Hindlimb muscle (tissue), 1 donor: ENCODE measurements at places on chromosomes 3 and 15.

DNA sequence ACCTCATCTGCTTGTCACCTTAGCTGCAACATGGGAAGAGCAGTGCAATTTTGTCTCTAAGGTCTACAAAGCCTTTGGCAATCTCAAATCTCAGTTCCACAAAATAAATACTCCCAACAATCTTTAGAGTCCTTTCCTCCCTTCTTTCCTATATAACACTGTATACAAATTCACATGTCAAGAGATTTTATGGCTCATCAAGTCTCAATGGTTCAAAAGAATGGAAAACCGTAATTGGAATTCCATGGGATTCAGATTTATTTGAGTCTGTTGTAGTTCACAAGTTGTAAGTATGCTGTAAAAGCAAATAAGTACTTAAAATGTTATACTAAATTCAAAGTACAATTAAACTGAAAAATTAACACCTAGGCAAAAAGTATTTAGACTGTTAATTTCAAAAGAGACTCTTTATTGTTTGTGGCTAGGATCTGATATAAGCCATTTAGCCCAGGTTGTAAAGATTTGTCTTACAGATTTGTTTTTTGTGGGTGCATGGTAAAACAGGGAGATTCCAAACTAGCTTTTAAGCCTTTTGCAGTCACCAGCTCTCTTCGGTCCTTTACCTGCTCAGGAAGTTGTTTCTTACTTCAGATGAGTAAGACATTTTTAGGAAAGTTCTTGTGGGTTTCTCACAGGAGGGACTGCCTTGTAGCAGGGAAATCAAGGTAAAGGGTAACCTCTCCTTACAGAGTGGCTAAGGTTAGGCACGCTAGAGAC is 50.1 kb downstream of the CMSS1 start:
- no peak for DNase-seq

DNA sequence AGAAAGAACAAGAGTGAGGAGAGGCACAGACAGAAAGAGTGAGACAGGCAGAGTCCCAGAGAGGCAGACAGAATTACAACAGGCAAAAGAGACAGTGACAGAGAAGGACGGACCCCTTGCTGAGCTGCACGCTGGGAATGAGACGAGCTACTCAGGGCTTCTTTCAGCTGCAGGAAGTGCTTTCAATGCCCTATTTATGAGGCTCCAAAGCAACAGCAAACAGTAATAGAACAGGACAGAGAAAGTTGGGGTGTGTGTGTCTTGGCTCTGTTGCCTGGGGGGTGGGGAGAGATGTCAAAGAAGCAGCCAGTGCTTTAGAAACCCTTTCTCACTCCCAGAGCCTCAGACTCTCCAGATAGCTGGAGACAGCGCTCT is 502 bp upstream of the TIMP4 start:
- no peak for DNase-seq

DNA sequence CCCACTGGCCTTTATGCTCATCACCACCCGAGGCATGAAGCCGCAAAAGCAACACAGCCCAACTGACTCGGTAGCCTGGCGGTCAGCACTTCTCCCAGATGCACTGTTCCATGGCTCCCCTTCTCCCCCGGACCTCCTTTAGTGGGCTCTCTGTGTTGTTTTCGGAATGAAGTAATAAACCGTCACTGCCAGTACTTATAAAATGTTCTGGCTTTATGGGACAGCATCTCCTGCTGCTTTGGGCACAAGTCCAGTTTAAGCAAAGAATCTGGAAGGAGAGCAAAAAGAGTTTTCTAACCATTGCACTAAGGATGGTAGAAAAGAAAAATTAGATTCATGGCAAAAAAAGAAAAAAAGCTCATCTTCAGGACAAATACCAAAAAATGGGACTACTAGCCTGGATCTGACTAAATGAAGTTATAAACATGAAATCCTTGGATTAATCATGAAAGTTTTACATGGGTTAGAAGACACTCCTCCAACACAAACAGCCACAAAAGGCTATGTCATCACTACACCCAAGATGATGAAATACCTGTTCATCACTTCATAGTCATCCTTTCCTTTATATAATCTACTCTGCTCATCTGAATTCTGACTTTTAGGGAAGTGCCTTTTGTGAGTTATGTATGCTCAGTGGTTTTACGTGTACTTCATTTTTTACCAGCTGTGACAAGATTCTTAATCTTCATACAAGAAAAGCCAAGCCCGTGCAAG is 89.5 kb upstream of the UBE2E2 start:
- peak; percentile 23 for DNase-seq

DNA sequence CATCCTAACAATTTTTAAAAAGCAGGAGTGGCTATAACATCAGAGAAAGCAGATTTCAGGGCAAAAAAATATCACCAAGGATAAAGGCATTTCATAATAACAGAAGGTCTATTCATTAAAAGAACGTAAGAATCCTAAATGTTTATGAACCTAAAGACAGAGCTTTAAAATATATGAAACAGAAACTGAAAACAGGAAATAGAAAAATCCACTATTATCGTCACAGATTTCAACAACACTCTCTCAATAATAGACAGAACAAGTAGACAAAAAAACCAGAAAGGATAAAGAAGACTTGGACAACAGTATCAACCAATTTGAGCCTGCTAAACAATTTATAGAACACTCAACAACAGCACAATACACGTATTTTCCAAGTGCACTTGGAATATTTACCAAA is 71.4 kb downstream of the FBXL22 start:
- DNase-seq, result no peak

DNA sequence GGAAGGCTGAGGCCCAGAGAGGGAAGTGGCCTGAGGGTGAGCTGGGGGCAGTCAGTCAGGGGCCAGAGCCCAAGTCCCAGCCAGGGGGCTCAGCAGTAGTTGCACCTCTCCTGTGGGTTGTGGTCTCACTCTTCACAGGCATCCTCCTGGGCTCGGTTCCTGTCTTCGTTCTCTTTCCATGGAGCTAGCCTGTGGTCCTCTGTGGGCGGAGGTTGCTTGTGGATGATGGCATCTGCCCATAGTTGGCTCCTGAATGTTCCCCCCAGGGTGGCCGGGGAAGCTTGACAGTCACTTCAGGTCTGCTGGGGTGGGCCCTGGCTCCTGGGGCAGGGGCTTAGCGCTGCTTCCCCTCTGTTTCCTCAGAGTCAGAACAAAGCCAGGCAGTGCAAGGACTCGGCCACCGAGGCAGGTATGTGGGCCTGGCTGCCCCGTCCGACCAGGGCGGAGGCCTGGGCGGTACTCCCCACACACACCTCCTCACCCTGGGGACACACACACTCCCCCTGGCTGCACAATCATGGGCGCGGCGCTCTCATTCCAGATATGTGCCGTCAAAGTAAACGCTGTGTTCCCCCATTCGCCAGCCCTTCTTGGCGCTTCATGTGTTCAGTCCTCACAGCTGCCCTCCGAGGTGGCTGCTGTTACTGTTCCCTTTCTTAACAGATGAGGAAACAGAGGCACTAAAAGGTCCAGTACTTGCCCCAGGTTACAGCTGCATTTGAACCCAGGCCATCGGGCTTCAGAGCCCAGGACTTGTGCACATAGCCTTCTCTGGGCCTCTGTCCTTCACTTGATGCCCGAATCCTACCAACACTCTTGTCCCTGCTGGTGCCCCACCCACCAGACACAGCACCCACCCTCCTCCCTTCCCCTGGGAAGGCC is 34.5 kb downstream of the PSTPIP1 start:
- DNase-seq, result no peak

DNA sequence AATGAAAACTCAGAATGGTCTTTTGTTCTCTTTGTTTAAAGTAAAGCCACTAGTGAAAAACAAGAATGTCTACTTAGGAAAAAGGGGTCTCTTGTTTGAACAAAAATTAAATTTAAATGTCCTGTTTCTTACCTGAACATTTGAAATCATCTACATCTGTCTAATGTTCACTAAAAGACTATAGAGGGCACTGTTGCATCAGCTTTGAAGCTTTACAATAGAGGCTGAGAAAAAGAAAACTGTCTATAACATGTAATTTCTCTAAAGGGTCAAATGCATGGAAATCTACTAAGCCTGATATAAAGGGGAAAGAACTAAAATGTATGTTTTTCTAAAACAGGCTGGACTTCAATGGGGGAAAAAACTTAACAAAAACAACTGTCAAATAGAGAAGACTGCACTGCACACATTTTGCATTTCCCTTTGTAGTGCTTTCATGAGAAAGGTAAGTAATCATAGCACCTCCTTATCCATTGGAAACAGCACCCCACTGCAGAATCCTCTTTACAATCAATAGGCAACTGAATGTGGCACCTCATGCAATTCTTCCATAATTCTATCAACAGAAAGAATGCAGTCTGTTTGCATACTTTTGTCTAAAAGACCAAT is 26.3 kb downstream of the DPH6 start:
- DNase-seq, result peak; percentile 30

- DNase-seq, result no peak
These were observed 25.5 kb downstream of the SLC35A5 start for GRCh38 chr3:112587336-112587735.

DNA sequence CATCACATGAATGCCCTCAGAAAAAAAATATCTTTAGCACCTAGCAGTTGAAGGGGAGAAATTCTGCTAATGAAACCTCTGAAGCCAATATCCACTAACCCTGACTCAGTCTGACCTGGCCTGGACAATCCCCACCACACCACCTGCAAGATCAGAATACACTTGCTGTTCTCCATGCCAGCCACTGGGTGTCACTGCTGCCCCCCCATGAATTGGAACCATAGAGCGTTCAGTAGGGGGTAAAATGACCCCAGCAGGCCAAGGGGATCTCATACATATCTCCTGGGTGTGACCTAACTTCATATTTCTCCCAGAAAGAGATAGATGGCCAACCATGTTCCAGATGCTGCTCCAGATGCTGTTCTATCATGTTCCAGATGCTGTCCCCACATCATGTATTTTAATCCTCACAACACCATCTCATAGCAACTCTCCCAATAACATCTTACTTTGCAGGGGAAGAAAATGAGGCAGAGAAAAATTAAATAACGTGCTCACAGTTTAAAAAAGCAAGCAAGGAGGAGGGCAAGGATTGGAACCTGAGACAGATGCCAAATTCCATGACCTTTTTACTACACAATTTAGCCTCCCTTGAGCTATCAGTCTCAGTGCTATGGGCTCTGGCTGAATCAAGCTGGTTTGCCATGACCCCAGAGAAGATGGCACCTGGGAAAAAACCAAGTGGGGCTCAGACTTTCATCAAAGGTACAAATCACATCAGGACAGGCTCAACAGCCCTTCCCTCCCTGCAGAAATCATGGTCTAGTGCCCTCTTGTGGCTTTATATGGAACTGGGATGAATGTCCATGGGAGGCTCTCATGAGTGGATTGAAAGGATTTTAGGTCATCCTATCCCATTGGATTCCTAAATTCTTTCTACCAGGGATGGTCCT is 12.4 kb downstream of the NTRK3 start:
- DNase-seq, result no peak

DNA sequence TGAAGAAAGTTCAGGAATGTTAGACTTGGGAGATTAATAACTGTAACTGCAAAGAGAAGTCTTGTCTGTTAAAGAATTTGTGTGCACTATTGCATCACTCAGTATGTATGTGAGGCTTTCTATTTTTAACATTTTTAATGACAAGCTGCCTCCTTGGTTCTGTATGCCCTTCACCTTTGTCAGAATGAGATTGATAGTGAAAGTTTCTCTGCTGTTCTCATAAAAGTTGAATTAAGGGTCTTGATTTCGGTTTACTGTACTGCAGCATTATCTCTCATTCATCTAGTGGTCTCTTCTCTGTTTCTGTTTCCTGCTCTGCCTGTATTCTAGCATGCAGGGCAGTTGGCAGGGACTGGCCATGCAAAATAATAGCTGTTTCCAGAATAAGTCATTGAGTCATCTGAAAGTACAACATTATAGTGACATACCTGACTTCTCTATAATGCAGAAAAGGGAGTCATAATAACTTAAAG is 454.9 kb downstream of the IL5RA start:
- no peak for DNase-seq

DNA sequence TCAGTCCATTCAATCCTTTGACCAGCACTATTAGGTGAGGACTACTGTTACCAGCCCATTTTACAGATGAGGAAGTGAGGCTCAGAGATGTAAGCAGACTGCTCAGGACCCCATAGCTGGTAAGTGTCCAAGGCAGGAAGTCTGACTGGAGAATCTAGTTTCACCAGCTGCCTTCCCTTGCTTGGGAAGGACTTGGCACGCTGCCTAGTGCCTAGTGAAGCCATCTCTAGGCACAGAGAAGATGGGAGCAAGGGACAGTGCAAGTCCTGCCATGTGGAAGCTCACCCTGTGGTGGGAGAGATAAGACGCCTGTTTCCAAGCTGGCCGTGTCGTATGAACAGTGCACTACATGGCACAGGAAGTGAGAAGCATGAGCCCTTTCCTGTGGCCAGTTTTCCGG is 111.8 kb upstream of the TMC3 start:
- DNase-seq, result no peak

- DNase-seq, result no peak
These were observed 11.4 kb downstream of the CRABP1 start for GRCh38 chr15:78351539-78351938.

DNA sequence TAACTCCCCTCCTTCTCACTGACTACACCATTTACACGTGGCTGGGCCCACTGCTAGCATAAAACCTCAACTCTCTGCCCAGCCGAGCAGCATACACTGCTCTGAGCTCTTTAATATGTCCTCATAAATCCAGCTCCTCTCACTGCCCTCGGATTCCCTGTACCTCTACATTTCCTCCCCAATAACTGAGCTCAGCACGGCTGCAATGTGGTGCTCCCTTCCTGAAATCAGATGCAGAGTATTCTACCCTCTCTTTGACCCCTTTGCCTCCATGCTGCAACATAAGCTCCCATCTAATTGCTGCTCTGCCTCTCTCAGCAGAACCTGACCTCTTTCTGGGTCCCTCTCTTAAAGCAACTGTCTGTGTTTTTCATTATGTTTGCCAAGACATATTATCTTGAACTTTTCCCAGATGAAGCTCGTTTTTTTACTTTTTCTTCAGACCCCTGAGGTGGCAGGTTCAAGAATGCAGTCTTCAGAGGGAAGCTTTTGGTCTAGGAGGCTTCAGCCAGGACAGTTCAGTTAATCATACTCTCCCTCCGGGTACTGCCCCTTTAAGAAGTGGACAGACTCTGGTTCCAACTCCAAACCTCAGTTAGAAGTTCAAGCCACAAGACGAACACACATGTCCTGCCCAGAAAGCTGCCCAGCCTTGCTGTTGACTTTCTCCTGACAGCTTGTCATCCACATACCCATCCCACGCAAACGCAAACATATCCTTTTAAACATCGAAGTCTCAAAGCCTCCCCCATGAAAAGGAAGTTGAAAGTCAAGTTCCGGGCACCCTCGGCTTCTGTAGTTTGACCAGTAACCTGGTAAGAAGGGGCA is 81.1 kb upstream of the NEO1 start:
- peak; percentile 21 for DNase-seq

- DNase-seq, result no peak
These were observed 460.0 kb downstream of the PDCD6IP start for GRCh38 chr3:34258271-34258998.

DNA sequence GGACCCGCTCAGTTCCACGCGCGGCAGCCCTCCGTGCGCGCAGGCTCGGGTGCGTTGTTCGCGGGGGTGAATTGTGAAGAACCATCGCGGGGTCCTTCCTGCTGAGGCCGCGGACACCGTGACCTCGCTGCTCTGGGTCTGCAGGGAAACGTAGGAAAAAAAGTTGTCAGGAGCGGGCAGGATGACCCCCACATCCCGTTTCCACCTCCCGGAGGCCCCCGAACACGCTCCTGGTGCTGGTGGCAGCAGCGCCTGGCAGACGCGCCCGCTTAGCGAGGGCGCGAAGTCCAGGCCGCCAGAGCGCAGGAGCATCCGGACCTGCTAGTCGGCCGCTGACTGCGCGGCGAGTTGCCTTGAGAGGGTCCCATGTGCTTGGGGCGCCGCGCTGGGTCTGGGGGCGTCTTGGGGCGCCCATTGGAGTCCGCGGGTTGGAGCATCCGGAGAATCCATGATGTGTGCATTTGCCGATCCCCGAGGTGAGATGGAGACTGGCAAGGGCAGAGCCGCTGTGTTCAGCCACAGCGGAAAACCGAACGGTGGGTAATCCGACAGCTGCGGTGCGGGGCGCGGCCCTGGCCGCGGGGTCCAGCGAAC is 520 bp downstream of the GREM1 start:
- DNase-seq, result no peak
